ENCODE measurements at places on chromosomes 12 and 14. TPM values are rescaled to one million over a fixed set of nuclear protein-coding genes. Genes with fewer than 3 reads are reported as not detected.

- no peak for DNase-seq
- H3K4me3 ChIP-seq: no peak overlapping the region
- no peaks in the 10 kb centered on the region for H3K27me3 ChIP-seq
- H3K36me3 ChIP-seq: no peaks in the 10 kb centered on the region
- H3K27ac ChIP-seq: peak overlapping the region; percentile 5
These were observed 101.9 kb downstream of the RIN3 start for GRCh38 chr14:92615451-92615850.

- H3K27ac ChIP-seq: no peak overlapping the region
- no peaks in the 10 kb centered on the region for H3K27me3 ChIP-seq
- peaks cover 4% of the 10 kb centered on the region for H3K36me3 ChIP-seq
- no peak for DNase-seq
- peaks cover 21% of the 10 kb centered on the region for H3K4me1 ChIP-seq
These were observed 8.2 kb downstream of the ZFC3H1 start for GRCh38 chr12:71655495-71655894.

GRCh38 chr12:67758119-67758518, 109.6 kb downstream of the DYRK2 start:
- no peak overlapping the region for H3K27ac ChIP-seq
- H3K36me3 ChIP-seq: no peaks in the 10 kb centered on the region
- peaks cover 3% of the 10 kb centered on the region for H3K4me1 ChIP-seq
- H3K27me3 ChIP-seq: no peaks in the 10 kb centered on the region

GRCh38 chr14:65606460-65606859, 193.9 kb downstream of the FUT8 start:
- H3K4me1 ChIP-seq: no peaks in the 10 kb centered on the region
- no peak overlapping the region for H3K27ac ChIP-seq
- H3K36me3 ChIP-seq: no peaks in the 10 kb centered on the region
- H3K27me3 ChIP-seq: no peaks in the 10 kb centered on the region

DNA sequence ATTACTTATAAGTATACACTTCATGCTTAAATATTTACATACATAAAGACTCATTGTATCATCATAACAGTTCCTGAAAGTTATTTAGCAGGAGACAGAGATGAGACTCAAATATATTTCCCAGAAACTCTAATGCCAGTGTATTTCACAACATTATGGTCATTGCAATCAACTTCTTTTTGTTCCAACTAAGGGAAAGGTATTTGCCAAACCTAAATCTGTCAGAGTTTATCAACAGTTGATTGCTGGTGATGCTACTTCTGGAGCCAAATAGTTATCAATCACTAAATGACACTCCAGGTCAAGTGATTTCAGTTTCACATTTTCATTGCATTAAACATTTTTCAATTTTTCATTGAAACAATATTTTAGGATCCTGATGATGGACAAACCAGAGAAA, 72.1 kb upstream of the AVPR1A start:
- no peak overlapping the region for H3K4me3 ChIP-seq
- no peak for DNase-seq
- H3K36me3 ChIP-seq: no peaks in the 10 kb centered on the region

The TPPP2 gene
- total RNA-seq: not detected

The GNB3 gene
- total RNA-seq: not detected

The OTX2 gene
- not detected for total RNA-seq

The JDP2 gene
- total RNA-seq: 85.5 TPM

The MGP gene
- total RNA-seq: 190 TPM

DNA sequence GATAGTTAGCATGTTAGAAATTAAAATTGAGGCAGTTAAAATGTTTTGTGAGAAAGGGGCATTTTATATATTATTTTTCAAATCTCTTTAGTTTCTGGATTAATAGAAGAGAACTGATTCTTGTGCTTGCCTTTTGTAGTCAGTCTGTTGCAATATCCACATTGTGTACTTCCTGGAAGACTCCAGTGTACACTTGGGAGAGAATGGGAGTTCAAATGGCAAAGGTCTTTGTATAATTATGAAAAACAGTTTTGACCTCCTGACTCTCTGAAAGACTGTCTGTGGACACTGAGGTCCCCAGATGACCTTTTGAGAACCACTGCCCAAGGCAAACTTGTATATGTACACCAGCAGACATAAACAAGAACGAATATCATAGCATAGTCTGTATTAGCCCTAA, 12.1 kb downstream of the E2F7 start:
- DNase-seq: no peak
- H3K4me1 ChIP-seq: no peaks in the 10 kb centered on the region
- H3K27ac ChIP-seq: no peak overlapping the region
- H3K27me3 ChIP-seq: no peaks in the 10 kb centered on the region

DNA sequence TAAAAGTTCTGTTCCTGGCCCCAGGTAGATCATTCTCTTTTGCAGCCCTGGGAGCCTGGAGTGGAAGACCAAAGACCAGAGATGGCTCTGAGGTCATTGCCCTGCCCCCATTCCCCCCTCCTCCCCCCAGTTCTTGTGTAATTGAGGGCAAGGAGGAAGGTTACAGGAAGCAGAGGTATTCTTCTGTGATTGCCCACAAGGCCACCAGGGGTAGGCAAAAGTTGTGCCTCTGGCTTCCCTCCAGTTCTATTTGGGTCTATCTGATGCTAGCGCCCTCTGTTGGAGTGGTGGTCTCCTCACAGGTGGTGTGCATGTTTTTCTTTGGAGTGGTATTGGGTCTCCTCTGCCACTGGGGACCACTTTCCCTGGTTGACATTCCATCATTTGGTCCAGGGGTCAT, 41.2 kb upstream of the CRY1 start:
- no peaks in the 10 kb centered on the region for H3K36me3 ChIP-seq
- H3K4me3 ChIP-seq: no peak overlapping the region
- H3K4me1 ChIP-seq: no peaks in the 10 kb centered on the region
- no peak overlapping the region for H3K27ac ChIP-seq

The TDRD9 gene
- total RNA-seq: 3.1 TPM

GRCh38 chr14:95831468-95831867, 45.2 kb upstream of the TUNAR start:
- H3K4me3 ChIP-seq: no peak overlapping the region
- no peaks in the 10 kb centered on the region for H3K36me3 ChIP-seq
- no peaks in the 10 kb centered on the region for H3K27me3 ChIP-seq
- no peak overlapping the region for H3K27ac ChIP-seq

- H3K36me3 ChIP-seq: no peaks in the 10 kb centered on the region
- no peaks in the 10 kb centered on the region for H3K27me3 ChIP-seq
- no peak overlapping the region for H3K4me3 ChIP-seq
- no peaks in the 10 kb centered on the region for H3K4me1 ChIP-seq
- DNase-seq: no peak
- H3K27ac ChIP-seq: no peak overlapping the region
These were observed 569.7 kb upstream of the FOXG1 start for GRCh38 chr14:28196878-28197277.

GRCh38 chr14:81329640-81330381, 70.3 kb downstream of the STON2 start:
- no peaks in the 10 kb centered on the region for H3K4me1 ChIP-seq
- H3K4me3 ChIP-seq: no peak overlapping the region
- DNase-seq: no peak
- no peaks in the 10 kb centered on the region for H3K27me3 ChIP-seq
- H3K27ac ChIP-seq: no peak overlapping the region
- no peaks in the 10 kb centered on the region for H3K36me3 ChIP-seq

DNA sequence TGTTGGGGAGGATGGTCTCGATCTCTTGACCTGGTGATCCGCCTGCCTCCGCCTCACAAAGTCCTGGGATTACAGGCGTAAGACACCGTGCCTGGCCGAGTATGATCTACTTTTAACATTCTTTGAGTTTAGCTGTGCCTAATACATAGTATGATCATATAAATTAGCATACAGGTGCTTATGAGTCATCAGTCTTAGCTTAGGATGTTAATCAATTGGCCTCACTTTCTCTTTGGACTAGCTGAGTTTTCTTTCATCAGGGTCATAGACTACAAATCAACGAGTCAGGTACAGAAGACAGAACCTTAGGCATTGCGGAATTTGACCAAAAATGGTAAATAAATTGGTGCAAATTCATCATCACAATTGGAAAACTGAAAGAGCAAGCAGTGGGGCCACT, 2.2 kb downstream of the SLC25A21 start:
- no peaks in the 10 kb centered on the region for H3K27me3 ChIP-seq
- H3K27ac ChIP-seq: no peak overlapping the region
- peaks cover 6% of the 10 kb centered on the region for H3K4me1 ChIP-seq
- DNase-seq: no peak

DNA sequence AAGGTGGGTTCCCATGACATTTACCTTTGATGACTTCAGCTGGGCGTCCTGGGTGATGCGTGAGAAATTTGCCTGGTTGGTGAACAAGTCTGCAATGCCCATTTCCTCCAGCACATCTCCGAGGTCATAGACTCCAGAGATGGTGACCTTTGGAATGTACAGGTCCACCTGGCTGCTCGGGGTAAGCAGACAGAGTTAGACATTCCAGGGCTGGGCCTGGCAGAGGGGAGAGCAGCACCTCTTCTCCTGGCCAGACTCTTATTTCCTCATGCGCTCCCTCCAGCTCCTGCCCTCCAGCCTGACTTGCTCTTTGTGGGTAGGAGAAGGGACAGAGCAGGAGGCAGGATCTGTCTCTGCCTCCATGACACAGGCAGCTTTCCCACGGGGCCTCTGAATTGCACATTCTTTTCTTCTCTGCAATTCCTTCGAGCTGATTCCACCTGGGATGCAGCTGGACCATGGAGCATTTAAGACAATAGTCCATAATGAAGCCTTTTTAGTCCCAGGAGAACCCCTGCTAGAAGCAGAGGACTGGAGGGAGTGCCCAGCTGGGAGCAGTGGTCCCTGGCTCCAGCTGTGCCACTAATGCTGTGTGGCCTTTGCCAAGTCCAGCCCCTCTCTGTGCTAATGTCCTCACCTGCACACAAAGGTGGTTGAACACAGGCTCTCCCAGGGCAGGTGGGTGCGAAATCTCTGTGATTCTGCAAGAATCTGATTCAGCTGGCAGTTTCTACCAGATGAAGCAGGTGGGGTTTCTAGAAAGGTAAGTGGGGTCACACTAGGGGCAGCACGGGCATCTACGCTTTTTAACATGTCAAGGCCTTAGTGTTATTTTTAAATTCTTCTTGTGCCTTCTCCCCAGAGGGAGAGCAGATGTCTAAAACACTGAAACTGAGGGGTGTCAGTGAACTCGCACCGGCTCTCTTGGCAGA, 13.2 kb upstream of the SERPINA10 start:
- H3K4me1 ChIP-seq: no peaks in the 10 kb centered on the region
- H3K27me3 ChIP-seq: no peaks in the 10 kb centered on the region
- no peaks in the 10 kb centered on the region for H3K36me3 ChIP-seq
- no peak overlapping the region for H3K27ac ChIP-seq
- no peak for DNase-seq
- H3K4me3 ChIP-seq: no peak overlapping the region

DNA sequence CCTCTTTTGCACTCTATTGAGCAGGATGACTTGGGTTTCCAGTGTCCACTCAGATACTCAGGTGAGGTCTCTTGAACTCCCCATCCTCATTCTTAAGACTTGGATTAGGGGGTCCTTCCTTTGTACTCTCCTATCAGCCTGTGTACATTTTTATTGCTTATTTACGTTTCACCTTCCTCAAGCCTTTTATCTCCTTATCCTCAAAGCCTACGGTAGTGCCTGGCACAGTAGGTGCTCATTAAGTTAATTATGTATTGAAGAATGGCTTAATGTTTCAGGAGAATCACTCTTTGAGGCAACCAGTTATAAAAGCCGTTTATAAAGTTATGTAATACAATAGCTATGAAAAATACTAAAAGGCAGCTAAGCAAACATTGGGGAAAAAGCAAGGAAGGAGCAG, 315.7 kb downstream of the NPAS3 start:
- DNase-seq: no peak
- H3K36me3 ChIP-seq: no peaks in the 10 kb centered on the region
- no peaks in the 10 kb centered on the region for H3K4me1 ChIP-seq
- no peak overlapping the region for H3K4me3 ChIP-seq
- H3K27me3 ChIP-seq: no peaks in the 10 kb centered on the region
- H3K27ac ChIP-seq: no peak overlapping the region

GRCh38 chr12:12930633-12931219, 21.2 kb downstream of the GPRC5D start:
- no peak for DNase-seq
- H3K27ac ChIP-seq: no peak overlapping the region
- peaks cover 5% of the 10 kb centered on the region for H3K4me1 ChIP-seq
- H3K27me3 ChIP-seq: no peaks in the 10 kb centered on the region
- no peak overlapping the region for H3K4me3 ChIP-seq
- H3K36me3 ChIP-seq: no peaks in the 10 kb centered on the region

DNA sequence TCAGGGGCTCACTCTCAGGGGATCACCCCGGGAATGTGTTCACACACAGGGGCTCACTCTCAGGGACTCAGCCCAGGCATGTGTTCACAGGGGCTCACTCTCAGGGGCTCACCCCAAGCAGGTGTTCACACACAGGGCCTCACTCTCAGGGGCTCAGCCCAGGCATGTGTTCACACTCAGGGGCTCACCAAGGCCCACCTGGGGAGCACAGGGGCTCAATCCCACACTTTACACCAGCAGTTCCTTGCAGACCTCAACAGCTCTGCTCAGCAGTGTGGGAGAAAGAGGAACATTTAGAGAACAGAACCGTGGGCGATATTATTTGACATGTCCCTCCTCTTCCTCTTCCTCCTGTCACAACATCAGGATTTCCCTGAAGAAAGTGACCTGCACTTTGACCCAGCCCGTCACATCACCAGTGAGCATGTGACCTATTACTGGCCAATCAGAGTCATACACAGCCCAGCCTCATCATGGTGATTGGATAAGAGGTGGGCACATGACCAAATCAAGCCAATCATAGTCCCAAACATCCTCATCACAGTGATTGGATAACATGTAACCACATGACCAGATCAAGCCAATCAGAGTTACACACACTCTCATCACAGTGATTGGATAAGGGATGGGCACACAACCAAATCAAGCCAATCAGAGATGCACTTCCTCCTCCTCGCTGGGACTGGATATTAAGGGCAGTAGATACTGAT, 359.4 kb upstream of the SFSWAP start:
- no peaks in the 10 kb centered on the region for H3K27me3 ChIP-seq
- H3K36me3 ChIP-seq: no peaks in the 10 kb centered on the region
- no peak for DNase-seq
- H3K27ac ChIP-seq: no peak overlapping the region

The CHST11 gene
- 47.5 TPM for total RNA-seq

GRCh38 chr14:90678846-90679362, 137.3 kb downstream of the TTC7B start:
- H3K4me1 ChIP-seq: peaks cover 3% of the 10 kb centered on the region
- no peak overlapping the region for H3K4me3 ChIP-seq
- DNase-seq: no peak
- H3K27me3 ChIP-seq: no peaks in the 10 kb centered on the region

The FGF6 gene
- total RNA-seq: not detected

The ANKS1B gene
- total RNA-seq: 6.2 TPM

DNA sequence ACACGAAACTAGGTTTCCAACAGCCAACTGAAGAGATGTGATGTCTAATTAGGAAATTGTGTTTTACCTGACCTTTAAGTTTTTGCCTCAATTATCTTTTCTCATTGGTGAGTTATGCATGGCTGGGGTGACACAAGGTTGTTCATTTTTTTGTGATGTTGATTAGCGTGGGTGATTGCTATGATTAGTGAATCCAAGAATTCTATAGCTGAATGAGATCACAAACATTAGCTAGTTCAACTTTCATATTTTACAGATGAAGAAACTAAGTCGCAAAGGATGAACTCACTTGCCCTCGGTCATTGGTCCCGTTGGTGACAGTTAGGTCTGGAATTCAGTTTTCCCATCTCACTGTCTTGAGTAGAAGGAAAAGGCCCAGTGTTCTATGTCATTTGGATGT, 32.6 kb upstream of the LMNTD1 start:
- H3K27me3 ChIP-seq: no peaks in the 10 kb centered on the region
- no peak overlapping the region for H3K4me3 ChIP-seq
- H3K36me3 ChIP-seq: no peaks in the 10 kb centered on the region
- no peaks in the 10 kb centered on the region for H3K4me1 ChIP-seq
- H3K27ac ChIP-seq: no peak overlapping the region
- DNase-seq: no peak

- H3K27ac ChIP-seq: peak overlapping the region; percentile 14
- H3K4me3 ChIP-seq: no peak overlapping the region
- no peaks in the 10 kb centered on the region for H3K36me3 ChIP-seq
- no peaks in the 10 kb centered on the region for H3K27me3 ChIP-seq
These were observed 56.7 kb upstream of the NR2C1 start for GRCh38 chr12:95130096-95130495.

The PRKCH gene
- 87.4 TPM for total RNA-seq
